Sciatic nerve (tissue), 2 donors: ENCODE measurements at places on chromosomes 4 and X. TPM values are rescaled to one million over a fixed set of nuclear protein-coding genes. Genes with fewer than 3 reads are reported as not detected.

DNA sequence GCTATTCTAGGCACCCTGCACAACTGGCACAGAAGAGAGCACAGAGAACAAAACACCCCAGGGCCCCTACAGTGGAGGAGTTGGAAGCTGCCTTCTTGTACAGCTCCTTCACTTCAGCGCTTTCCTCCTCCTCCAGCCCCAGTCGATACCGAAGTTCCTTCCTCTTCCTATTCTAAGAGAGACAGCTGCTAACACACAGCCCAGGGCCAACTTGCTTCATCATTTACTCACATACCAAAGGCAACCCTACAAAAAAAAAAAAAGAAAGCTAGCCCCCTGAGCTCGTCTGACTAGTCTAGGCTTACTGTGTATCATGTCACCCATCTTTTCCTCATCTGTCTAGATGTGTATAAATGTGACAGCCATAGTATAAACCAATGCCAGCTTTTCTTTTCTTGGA lies 64.5 kb downstream of the MID1 start:
- DNase-seq: no peak

GRCh38 chrX:15855568-15856221 lies 1.1 kb upstream of the AP1S2 start:
- DNase-seq: no peak

- DNase-seq: no peak
These were observed 75.0 kb downstream of the PTTG2 start for GRCh38 chr4:38034986-38035882.

DNA sequence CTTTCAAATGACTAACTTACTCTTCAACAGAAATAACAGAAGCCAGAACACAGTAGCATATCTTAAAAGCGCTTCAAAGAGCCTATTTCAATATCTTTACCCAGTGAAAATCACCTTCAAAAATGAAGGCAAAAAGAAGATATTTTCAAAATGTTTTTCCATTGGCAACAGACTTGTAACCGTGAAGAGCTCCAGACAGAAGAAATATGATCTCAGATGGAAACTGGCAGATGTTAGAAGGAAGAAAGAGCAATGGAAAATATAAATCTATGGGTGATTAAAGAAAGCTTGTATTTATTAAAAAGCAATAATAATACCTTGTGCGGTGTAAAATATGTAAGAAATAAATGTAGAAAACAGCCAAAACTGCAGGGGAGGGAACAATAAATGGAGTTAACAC lies 35.7 kb downstream of the PRKG2 start:
- DNase-seq: no peak

DNA sequence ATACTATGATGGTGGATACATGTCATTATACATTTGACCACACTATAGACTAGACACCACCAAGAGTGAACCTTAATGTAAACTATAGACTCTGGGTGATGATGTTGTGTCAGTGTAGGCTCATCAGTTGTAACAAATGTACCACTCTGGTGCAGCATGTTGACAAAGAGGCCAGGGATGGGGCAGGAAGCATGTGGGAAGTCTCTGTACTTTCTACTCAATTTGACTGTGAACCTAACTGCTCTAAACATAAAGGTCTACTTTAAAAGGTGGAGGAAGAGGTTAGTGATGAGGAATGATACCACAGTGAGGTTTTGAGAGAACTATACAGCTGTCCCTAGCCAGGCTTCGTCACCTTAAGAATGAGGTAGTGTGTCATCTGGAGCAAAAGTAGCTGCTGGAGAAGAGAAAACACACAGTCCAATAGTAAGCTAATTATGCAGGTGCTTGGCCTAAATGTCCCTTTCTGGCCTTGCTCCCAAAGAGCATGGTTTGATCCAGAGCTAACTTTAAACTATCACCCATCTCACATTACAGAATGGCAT lies 38.4 kb downstream of the GRSF1 start:
- no peak for DNase-seq

DNA sequence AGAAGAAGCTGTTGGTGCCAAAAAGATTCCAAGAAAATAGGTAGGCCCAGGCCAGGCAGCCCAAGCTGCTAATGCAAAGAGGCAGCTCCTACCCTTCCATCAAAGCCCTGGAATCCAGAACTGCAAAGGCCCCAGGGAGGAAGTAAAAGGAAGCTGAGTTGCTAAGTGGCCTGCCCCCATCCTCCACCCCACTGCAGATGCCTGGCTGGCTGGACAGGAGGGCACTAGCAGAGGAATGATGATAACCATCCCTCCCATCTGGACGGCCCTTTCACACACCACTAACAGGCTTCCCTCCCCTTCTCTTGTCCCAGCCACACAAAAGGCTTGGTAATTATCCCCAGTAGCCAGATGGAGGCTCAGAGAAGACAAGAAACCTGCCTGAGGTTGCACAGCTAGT lies 32.4 kb upstream of the PJA1 start:
- no peak for DNase-seq

DNA sequence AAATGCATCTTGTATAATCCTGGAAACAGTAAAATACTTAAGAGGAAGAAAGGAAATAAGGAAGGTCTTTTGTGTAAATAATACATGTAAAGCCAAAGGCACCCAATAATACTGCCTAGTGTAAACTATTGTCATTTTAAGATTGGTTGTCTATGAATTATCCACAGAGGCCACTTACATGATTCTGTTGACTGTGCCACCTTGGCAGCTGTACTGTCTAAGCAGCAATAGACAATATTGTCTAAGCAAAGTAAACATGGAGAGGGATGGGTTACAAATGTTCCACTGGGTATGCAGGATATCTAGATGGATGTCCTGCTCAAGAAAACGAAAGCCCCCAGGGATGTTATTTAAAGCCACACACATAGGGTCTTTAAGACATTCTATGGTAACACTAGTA lies 19.4 kb downstream of the BEND4 start:
- no peak for DNase-seq

SEL1L3 gene
- 17.1 TPM for total RNA-seq

FHIP1A gene
- total RNA-seq: 15.3 TPM

AFF2 gene
- 7.6 TPM for total RNA-seq
